ENCODE measurements at places on chromosomes 12 and 14.

- no peak for DNase-seq
These were observed 35.0 kb upstream of the KCNA5 start for GRCh38 chr12:5008661-5009060.

DNA sequence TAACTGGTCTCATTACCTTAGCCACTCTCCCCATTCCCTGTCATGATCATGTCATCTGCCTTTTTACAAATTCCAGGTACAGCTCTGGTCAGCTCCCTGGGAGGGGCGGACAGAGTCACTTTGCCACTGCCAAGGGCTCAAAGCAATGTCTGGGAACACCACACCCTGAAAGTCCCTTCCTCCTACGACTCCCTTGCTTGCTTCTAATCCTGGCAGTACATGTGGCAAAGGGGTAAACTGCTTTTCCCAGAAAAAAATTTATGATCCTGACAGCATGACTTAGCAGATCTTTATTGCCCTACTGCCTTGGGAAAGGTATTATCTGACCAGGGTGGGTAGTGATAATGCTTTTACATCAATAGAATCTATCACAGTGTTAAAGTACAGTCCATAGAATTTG is 376.0 kb upstream of the PDE3A start:
- no peak for DNase-seq

DNA sequence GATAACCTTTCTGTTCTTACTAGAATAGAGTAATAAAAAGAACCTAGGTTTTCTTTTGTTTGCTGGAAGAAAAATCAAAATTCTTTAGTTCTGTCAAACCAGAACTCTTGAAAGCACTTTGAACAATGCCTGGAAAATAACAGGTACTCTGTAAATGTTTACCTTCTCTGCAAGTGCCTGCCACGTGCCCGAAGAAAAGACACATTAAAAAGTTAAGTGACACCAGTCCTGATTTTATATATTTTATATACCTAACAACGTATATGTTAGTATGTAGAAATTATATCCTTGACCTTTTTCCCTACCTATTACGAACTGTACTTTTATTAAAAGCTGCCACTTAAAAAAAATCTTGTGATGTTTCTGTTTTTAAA is 976 bp downstream of the THAP2 start:
- DNase-seq = no peak

GRCh38 chr12:52794479-52795331 is 1.2 kb downstream of the KRT3 start:
- DNase-seq = no peak

GRCh38 chr12:14773685-14774073 is 29.6 kb downstream of the WBP11 start:
- no peak for DNase-seq

- DNase-seq = no peak
These were observed at the start of gene DPPA3 for GRCh38 chr12:7711133-7711532. TSS of gene DPPA3 (plus strand) at chr12:7711433. CDS start at chr12:7711571, 138 bp downstream.

GRCh38 chr12:116483959-116484750 is 75.0 kb upstream of the MAP1LC3B2 start:
- no peak for DNase-seq

DNA sequence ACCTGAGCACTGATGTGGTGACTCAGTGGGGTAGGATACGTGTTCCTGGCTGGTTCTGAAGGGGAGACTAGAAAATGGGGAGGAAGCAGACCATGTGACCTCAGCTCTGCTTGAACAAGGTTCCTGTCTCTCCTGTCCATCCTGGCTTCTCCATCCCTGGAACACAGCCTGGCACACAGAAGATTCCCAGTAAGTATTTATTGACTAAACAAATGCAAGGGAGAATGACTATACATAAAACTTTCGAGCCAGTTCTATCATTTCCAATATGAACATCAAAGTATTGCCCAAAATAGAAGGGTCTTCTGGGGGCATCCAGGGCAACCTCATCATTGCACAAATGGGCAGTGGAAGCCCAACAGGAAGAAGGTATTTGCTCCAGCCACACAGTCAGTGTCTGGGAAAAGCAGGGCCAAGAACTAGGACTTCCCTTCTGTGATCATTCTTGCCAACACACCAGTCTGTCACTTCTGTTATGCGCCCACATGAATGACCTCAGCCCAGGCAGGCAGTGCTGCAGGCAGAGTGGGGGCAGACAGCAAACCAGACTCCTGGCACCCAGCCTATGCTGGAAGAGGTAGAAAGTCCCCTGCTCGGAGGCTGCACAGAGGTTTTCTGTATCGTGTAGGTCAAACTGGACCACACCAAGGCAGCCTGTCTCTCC is 5.6 kb upstream of the SERPINA9 start:
- no peak for DNase-seq

DNA sequence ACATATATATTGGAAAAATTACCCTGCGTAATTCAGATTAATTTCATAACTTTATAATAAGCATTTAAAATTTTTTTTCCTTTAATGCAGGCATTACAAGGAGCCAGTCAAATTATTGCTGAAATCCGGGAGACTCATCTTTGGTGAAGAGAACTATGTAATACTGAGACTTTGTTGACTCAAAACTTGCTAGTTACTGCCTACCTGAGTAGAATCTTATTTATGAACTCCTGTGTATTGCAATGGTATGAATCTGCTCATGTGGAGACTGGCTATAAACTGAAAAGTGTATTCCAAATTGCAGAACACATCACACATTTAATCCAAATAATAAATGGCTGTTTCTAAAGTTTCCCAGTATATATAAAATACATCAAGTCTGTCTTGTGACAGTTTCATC is 12.4 kb downstream of the YARS2 start:
- no peak for DNase-seq

- DNase-seq = no peak
These were observed 23.8 kb downstream of the ANO2 start for GRCh38 chr12:5921027-5921909.

- no peak for DNase-seq
These were observed 56.2 kb downstream of the DUSP16 start for GRCh38 chr12:12506496-12506890.

GRCh38 chr14:87030197-87030596 is 962.8 kb downstream of the GALC start:
- DNase-seq = no peak

DNA sequence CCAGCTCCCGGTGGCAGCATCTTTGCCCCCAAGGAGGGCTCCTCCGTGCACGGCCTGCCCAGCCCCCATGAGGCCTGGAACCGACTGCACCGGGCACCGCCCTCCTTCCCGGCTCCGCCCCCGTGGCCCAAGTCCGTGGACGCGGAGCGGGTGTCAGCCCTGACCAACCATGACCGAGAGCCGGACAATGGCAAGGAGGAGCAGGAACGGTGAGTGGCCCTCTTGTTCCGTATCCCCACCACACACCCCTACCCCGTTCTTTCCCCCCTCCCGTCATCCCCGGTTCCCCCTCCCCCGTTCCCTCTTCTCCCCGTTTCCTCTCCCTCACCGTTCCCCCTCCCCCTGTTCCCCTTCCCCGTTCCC is 28.3 kb downstream of the LRCOL1 start:
- no peak for DNase-seq

- DNase-seq = peak; percentile 31
These were observed 26.8 kb downstream of the PLBD1 start for GRCh38 chr12:14540801-14541462.

- DNase-seq = no peak
These were observed 34.4 kb downstream of the TTC7B start for GRCh38 chr14:90781876-90782275.

DNA sequence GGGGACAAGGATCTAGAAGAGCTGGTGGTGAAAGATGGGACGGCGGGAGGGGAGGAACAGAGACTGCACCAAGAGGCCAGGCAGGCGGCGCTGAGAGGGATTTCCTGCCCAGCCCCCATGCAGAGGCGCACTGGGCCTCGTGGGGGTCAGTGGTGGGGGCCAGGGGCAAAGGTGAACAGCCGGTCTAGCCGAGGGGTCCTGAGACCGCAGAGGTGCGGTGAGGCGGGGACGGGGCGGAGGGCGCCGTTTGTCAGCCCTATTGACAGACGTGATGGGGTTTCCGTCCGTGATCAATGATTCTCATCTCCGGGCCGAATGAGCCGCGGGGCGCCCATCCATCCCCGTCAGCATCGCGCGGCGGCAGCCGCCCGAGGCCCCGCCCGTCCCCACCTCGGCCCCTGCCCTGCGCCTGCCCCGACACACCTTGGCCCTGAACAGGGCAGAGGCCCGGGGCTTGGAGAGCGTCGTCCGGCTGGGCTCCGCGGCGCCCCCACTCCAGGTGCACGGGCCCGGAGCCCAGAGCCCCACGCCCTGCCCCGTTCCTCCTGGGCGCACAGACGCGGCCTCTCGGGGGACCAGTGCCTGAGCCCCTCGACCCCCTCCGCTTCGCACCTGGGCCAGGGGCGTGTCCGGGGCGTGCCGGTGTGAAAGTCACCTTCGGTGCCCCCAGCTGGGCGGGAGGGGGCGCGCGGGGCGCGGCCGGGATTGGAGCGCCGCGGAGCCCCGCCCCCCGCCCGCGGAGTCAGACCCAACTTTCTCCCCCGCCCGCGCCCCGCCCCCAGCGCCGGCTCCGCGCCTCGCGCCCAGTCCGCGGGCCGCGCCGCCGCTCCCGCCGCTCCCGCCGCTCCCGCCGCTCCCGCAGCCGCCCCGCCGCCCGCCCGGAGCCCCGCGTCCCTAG is at the start of gene NXPH4:
NXPH4 (plus strand) TSS at position 781 of the 898 bp plus-strand sequence. CDS start 176 bp downstream, outside the sequence.
- no peak for DNase-seq

DNA sequence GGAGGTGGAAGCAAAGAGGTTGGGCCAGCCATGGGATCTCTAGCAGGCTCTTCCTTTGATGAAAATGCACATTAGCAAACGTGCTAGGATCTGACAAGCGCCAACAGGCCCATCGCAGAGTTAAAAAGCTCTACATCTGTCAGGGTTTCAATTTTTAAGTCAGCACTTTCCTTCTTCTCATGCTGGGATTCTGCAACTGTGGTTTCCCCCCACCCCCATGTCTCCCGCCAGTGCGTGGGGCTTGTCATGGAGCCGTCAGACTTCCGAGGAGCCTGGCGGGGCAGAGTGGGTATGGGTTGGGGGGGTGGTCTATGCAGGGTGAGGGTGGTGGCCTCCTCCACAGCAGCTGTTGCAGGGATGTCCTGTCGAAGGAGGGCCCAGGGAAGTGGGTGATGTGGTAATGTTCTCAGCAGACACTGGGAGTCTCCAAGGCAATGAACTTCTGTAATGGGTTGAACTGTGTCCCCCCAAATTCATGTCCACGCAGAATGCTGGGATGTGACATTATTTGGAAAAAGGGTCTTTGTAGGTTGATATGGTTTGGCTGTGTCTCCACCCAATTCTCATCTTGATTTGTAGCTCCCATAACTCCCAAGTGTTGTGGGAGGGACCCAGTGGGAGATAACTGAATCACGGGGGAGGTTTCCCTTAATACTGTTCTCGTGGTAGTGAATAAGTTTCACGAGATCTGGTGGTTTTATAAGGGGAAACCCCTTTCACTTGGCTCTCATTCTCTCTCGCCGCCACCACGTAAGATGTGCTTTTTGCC is 115.2 kb upstream of the MAP1LC3B2 start:
- DNase-seq = no peak

GRCh38 chr12:19434538-19434937 is 4.8 kb upstream of the AEBP2 start:
- DNase-seq = no peak

DNA sequence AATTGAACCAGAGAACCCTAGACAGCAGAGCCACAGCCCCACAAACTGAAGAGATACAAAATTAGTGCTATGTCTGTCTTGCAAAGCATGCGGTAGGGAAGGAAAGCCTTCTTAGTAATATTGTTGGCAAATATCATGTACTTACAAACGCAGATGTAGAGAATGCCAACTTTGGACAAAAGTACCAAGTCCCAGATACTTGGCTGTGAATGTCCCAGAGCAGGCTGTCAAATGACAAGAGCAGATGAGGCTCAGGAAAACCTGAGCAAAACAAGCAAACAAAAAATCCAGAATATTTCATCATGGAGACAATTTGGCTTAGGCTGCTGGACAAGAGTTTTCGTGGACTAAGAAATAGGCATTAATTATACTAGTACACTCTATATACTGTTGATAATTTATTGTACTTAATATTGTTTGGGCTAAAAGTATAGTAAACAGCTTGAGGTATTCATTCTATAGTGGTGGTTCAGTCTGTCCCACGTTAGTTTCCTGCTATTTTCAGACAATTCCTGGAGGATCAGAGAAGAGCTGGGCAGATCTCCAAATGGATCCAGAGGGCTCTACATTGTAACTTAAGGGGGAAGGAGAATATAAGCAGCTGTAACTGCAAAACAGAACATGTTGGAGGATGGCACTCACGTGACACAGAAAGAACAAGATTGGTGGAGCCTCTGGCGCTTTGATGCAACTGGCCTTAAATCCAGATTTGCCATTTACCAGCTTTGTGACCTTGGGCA is 329.8 kb downstream of the ATP23 start:
- no peak for DNase-seq

GRCh38 chr12:53820514-53821306 is 68.9 kb upstream of the CISTR start:
- peak; percentile 63 for DNase-seq

- DNase-seq = no peak
These were observed 568.5 kb downstream of the AACS start for GRCh38 chr12:125633686-125634085.

DNA sequence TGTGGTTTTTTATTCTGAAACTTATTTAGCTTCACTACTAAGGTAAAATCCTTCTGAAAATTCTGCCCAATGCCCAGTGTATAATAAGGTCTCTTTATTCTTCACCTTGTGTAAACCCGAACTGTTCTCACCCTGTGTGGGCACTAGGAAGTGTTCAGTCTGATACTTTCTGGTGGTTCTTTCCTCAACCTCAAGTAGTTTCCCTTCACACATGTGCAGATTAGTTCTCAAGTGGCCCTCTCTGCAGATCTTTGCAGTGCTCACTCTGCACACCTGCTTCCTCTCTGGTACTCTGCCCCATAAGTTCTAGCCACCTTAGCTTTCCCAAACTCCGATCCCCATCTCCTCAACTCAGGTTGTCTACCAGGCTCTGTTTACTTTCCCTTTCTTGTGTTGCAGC is 61.6 kb downstream of the RAD51B start:
- no peak for DNase-seq

DNA sequence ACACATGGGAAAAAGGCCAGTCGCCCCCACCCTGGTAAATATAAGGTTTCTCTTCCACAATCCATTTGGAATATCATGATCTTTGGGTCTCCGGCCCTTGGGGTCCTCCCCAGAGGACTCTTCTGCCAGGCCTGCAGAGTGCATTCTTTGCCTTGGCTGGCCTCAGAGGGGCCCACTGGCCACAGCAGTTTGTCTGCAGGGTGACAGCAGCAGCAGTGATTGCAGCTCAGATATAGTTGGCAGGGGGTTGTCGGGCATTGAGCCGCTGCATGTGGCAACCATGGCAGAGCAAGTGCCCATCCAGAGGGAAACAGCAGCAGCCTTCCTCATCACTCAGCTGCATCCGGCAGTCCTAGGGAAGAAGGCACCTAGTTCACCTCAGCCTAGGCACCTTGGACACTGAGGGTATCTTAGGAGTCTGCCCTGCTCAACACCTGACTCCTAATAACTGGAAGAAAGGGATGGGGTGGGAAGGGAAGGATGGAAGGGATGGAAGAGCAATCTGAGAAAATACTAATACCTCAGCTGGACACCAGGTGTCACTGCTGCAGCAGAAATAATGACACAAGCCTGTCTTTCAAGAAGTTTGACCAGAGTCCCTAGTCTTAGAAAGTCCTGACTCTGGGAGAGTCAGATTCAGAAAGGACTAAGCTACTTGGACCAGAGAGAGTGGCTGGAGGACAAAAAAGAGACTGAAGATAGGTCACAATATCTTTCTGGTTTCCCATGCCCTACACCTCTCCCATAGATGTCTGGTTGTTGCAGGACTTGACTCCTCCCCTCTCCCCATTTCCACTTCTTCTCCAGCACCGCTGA is 8.9 kb downstream of the AJUBA start:
- DNase-seq = peak; percentile 78

GRCh38 chr12:52637299-52637698 is 14.7 kb downstream of the KRT2 start:
- DNase-seq = no peak
